Activated naive CD8-positive, alpha-beta T cell treated with anti-CD3 and anti-CD28 coated beads, Interleukin-2, amount 10 ng/mL, durations not matched to agents 7 days and 5 days (primary cell): ENCODE measurements at places on chromosomes 3 and 15. TPM values are rescaled to one million over a fixed set of nuclear protein-coding genes. Genes with fewer than 3 reads are reported as not detected.

GABRB3 gene
- total RNA-seq: not detected

BUB1B gene
- total RNA-seq: 59.3 TPM

SLC9C1 gene
- total RNA-seq: not detected

FXR1 gene
- total RNA-seq: 140 TPM

SPSB4 gene
- not detected for total RNA-seq

WNT5A gene
- total RNA-seq: not detected

PEAK1 gene
- total RNA-seq: 38.1 TPM

NR2E3 gene
- not detected for total RNA-seq
